ENCODE measurements at places on chromosomes 11 and 22. TPM values are rescaled to one million over a fixed set of nuclear protein-coding genes. Genes with fewer than 3 reads are reported as not detected.
A peak's percentile ranks its signal among the peaks of the same experiment; 100 is the strongest.

GRCh38 chr11:120133216-120134105, 4.5 kb downstream of the TRIM29 start:
- DNase-seq = peak; percentile 17

GRCh38 chr11:69004411-69005182, 8.4 kb downstream of the MRGPRF start:
- no peak for DNase-seq

DNA sequence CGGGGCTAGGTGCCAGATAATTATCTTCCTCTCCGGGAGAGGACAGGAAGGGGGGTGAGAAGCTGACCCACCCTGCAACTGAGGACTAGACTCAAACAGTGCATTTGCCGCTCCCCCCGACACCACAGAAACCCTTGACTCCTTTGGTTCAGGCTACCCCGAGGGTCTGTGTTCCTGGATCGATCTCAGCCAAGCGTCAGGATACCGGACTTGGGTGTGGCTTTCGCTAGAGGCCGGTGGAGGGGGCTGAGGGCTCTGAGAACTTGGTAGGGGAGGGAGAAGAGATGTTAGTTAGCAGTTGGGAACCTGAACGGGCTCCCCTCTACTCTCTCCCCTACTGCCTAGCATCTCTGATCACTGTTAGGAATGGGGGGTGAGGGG, 840 bp downstream of the SEZ6L start:
- no peak for DNase-seq

DNA sequence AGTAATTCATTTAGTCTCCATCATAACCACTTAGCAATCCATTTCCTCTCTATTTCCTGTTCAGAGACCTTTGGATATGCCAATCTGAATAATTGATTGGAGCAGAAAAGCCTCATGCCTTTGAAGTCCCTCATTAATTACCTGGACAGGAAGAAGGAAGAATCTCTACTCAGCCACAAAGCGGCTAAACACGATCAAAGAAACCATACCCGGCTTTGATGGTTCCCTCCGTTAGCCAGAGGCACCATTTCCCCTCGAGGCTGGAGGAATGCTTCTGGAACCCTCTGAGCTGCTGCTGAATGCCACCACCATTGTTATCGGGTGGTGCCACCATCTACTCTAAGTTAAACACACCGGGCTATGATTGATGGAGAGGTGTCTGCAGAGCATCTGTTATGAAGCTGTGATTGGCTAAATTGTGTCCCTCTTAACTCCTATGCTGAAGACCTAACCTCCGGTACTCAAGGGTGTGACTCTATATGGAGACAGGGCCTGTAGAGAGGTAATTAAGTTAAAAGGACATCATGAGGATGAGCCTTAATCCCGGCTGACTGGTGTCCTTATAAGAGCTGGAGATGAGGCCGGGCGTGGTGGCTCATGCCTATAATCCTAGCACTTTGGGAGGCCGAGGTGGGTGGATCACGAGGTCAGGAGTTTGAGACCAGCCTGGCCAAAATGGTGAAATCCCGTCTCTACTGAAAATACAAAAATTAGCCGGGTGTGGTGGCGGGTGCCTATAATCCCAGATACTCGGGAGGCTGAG, 168.6 kb downstream of the CTTN start:
- no peak for DNase-seq

DNA sequence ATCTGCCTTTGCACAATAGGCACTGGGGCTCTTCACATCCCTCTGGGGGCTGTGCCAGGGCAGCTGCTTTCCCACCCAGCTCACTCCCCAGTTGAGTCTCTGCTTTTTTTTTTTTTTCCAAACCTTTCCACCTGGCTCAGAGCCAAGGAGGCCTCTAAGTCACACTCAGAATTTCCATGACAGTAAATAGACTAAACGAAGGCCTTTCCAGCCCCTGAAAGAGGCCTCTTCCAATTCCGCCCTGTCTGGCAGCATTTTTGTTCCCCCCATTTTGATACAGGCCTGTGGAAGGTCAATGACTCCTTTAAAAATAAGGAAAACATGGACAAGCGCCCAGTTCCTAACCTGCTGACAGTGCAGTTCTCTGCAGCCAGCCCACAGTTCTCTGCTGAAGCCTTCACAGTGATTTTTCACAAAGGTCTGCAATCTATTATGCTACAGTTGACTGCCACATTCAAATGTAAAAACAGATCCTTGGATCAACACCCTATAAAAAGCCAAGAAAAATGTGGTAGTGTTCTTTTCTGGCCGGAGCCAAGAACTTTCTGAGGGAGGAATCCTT, 107.5 kb upstream of the SESN3 start:
- DNase-seq = peak; percentile 53

DNA sequence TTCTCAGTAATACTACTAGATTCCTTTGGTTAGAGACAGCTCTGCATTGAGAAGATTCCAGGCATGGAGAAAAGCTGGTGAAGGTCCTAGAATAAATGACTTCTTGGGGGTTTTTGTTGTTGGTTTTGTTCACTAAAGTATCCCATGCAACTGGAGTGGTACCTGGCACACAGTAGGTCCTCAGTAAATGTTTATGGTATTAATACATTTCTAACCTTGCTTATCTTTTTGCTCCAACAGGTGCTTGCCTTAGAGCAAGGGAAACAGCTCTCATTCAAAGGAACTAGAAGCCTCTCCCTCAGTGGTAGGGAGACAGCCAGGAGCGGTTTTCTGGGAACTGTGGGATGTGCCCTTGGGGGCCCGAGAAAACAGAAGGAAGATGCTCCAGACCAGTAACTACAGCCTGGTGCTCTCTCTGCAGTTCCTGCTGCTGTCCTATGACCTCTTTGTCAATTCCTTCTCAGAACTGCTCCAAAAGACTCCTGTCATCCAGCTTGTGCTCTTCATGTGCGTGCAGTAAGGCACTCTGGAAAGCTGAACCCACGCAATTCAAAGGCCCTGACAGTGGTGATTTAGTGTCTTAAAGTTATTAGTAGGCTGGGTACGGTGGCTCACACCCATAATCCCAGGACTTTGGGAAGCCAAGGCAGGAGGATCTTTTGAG, 2.0 kb downstream of the TMEM138 start:
- DNase-seq = no peak

DNA sequence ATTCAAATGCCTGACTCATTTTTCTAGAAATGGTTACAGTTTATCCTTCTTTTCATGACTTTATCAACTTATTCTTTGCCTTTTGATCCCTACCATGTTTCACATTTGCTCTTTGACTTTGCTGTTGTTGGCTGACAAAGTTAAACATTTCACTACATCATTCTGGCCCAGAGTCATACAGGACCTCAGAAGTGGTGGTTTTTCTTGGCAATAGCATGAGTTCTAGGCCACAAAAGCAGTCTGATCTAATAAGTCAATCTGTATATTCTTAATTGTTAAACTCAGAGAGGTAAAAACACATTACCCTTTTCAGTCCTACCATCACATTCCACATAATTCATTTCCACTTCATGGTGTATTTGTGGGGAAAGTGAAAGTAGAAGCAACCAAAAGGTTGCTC, 763.2 kb upstream of the TENM4 start:
- DNase-seq = no peak

- no peak for DNase-seq
Measured at GRCh38 chr11:117378976-117379865, 51.6 kb downstream of the CEP164 start.

- DNase-seq = no peak
Measured at GRCh38 chr11:29243616-29244015, 773.2 kb downstream of the KCNA4 start.

DNA sequence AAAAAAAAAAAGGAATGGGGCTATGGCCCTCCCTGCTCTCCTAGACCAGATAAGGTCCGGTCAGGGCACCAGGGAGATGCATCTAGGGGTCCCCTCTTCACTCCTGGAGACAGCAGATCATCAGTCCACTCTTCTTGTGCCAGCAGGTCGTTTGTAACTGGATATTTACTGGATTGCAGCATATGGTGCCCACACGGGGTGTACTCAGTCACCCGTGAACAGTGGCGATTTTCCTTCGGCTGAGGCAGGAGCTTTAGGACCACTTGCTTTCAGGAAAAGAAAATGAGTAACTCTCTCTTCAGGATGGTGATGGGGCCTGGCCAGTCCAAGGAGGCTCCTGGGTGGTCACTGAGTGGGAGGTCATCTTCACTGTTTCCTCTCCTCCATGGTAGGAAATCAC, 38.3 kb upstream of the RAB1B start:
- DNase-seq = no peak

DNA sequence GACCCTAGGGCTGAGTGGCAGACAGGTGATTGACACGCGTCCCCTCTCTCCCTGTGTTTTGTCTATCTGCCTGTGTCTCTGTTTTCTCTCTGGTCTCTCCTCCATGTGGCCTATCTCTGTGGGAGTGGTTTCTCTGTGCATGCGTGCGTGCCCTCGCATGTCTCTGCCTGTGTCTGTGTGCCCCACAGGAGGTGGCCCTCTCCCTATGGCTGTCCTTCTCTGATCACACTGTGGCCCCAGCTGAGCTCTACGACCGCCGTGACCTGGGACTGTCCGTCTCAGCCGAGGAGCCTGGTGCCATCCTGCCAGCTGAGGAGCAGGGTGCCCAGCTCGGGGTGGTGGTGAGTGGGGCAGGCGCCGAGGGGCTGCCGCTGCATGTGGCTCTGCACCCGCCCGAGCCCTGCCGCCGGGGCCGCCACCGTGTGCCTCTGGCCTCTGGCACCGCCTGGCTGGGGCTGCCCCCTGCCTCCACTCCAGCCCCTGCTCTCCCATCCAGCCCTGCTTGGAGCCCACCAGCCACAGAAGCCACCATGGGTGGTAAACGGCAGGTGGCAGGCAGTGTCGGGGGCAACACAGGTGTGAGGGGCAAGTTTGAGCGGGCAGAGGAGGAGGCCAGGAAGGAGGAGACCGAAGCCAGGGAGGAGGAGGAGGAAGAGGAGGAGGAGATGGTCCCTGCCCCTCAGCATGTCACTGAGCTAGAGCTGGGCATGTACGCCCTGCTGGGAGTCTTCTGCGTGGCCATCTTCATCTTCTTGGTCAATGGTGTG, 11.6 kb downstream of the TMEM132A start:
- peak; percentile 82 for DNase-seq

DNA sequence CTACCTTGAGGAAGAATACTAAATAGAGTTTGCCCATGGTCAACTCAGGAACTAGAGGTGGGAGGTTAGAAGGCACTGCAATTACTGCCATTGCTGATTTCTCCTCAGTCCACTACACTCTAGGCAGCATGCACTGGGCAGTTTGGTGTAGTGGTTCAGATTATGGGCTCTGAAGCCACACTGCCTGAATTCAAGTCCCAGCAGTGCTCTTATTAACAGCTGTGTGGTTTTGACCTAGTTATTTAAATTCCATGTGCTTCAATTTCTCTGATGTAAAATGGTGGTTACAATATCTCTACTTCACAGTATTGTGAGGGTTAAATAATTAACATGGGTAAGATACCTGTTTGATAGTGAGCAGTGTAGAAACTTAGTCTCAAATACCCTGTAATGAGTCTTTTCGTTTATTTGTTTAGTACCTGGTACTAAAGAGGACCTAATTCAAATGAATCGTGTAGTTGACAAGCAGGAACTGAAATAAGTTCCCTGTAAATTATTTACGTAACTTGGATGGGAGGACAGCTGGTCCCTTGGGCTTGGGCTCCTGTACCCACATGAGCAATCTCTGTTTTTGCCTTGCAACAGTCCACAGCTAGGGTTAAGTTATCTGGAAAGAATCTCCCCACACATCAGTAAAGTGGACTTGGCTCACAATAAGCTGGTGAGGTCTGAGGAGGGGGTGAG, 17.8 kb downstream of the PRR5L start:
- DNase-seq = no peak

GRCh38 chr11:91790346-91791170, 434.1 kb upstream of the FAT3 start:
- no peak for DNase-seq

DNA sequence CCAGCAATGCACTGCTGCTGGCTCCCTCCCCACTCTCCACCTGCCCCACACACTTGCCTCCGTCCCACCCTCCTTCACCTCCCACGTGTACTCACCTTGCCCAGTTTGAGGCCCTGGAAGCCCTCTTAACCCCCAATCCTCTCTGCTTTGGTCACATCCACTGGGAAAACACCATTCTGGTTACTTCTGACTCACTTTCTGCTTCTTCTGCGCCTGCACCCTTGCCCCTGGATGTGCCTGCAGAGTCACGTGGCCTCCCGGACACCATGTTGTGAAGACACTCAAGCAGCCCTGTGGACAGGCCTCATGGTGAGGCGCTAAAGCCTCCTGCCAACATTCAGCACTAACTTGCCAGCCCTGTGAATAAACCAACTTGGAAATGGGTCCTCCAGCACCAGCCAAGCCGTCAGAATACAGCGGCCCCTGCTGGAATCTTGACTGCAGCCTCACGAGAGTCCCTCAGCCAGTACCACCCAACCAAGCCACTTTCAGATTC, 2.6 kb upstream of the NAALADL1 start:
- no peak for DNase-seq

DNA sequence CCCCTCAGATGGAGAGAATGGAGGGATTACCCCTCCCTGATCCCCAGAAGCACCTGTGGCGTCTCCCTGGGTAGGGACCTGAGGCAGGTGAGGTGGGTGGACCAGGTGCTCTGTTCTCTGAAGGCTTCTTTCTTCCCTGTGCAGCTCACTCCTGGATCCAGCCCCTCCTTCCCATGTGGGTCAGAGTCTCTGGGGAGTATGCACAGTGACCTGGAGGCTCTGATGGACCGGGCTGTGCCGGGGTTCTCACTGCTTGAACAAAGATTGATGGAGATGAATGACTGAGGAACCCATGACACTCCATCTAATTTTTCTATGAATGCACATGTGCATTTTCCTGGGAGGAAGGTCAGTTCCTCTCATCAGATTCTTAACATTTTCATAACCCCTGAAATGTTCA, 78.6 kb upstream of the SHANK2 start:
- no peak for DNase-seq

DNA sequence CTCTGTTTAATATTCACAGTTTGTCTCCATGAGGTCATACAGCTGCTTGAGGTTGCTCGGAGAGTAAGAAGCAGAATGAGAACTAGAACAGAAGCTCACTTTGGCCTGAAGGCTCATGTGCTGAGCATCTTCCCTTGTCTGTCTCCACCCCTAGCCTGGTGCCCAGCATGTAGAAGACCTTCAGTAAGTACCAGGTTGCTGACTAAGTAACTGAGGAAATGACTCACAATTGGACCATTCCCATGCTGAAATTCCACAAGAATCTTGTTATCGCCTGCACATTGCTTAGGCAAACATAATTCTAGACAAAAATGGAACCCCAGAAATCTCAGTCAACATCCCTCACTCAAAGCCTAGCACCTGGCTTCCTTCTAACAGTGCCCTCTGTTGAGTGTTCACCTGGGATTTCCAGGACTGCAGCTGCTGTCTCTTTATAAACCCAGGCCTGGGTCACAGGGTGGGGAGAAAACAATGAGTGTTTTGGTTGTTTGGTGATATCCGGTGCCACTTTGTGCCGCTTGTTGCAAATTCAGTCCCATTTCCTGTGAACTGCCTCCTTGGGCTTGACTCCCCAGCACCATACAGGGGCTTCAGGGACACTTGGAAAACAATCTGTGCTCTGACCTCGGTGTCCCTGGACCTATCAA, 406.8 kb downstream of the ETS1 start:
- no peak for DNase-seq

- no peak for DNase-seq
Measured at GRCh38 chr22:19989725-19990067, 26.9 kb downstream of the ARVCF start.

GRCh38 chr11:2276280-2277007, 6.1 kb upstream of the ASCL2 start:
- no peak for DNase-seq

KLHL35 gene
- 4.2 TPM for total RNA-seq

BTBD18 gene
- not detected for total RNA-seq

PCSK7 gene
- 49.1 TPM for total RNA-seq

XKR3 gene
- not detected for total RNA-seq
